Neural progenitor cell (in vitro differentiated cells): ENCODE measurements at places on chromosomes 12 and 14.

GRCh38 chr14:70080076-70080475 lies 108.7 kb downstream of the SLC8A3 start:
- DNase-seq, result no peak

DNA sequence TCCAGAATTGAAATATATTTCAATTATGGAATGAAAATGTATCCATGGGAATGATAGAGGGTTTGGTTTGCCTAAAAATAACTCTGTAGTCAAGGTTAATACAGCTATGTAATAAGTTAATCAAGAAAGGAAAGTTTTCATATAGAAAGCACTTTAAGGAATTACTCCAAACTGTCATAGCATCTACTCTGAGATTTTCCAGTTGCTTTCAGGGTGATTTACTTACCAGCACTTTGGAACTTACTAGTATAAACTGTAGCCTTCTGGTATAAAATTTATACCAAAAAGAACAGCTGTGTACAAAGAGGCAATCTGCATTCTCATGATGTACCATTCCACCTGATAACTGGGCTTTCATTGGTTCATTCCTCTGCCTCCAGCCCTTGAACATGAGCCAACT lies 87.1 kb downstream of the ARF6 start:
- DNase-seq, result no peak

DNA sequence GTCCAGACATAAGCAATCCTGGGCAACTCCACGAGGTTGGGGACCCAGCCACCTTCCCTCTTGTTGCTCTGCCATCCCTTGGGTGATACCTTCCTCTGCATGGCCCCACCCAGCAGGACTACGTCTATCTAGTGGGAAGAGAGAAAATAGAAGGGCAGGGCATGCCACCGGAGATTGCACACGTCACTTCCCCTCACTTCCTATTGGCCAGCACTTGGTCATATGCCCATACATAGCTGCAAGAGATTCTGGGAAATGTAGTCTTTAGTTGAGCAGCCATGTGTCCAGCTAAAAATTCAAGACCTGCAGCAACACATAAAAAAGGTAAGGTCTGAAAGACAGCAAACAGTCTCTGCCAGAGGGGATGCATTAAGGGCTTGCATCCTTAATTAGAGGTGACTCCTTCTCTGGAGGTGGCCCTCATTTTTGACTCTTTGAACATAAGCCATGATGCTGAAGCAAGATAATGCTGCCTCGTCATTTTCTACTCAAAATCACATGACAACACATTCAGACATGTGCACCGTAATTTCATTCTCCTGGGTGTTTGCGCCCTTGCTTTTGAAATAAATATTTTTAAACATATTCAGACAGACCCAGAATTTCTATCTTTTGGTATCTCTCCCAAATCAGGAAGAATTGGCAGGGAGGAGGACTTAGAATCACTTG lies 91.8 kb upstream of the PWP1 start:
- no peak for DNase-seq

- no peak for DNase-seq
Measured at GRCh38 chr12:14962797-14963196, 1.4 kb upstream of the ARHGDIB start.

DNA sequence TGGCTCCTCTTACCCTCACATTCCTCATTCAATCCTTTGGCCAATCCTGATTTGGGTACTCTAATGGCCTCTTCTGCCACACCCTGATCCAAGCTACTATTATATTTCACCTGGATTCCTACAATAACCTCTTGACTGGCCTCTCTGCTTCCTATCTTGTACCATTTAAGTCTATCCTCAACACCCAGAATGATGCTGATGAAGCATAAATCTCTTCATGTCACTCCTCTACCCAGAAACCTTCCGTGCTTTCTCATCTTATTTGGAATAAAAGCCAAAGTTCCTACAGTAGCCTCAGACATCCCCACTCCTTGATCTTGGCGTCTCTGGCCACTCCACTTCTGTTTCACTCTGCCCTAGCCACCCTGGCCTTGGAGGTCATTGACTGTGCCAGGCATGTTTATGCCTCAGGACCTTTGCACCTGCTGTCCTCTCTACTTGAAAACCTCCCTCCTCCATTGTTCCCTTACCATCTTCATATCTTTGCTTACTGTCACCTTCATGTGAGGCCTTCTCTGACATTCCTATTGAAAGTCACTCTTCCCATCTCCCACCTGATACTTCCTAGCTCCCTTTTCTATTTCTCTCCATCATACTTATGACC lies 46.4 kb upstream of the NRXN3 start:
- no peak for DNase-seq

DNA sequence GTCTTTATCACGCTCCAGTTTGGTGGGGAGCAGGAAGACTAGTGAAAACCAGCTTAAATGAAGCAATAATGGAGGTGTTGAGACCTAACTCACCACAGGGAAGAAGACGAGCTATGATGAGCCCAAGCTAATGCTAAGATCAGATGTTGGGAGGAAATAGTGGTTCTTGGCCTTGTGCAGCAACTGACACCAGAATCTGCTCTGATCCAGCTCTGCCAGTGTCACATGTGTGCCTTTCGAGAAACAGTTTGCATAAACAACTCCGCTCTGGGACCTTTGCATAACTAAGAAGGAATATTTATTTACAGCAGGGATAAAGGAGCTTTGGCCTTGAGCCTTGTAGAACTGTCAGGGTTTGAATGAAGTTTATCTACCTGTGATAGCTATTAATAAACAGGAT lies 369.4 kb upstream of the CCDC196 start:
- DNase-seq, result no peak

DNA sequence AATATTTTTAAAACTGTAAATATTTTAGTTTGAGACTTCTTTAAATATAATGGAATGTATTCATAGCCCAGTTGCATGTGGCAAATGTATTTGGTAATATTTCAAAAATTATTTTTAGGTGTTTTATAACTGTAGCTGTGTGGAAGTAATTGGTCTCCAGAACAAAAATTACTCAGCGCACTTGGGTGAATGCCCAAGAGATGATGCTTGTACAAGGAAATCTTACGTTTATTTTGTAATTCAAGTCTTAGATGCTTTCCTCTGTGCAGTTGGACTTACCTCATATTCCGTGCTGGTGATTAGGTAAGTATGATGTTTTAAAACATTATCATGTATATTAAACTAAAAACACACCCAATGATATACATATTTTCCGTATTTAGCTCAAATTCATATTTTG lies 76.7 kb upstream of the SLCO1B1 start:
- DNase-seq, result no peak

DNA sequence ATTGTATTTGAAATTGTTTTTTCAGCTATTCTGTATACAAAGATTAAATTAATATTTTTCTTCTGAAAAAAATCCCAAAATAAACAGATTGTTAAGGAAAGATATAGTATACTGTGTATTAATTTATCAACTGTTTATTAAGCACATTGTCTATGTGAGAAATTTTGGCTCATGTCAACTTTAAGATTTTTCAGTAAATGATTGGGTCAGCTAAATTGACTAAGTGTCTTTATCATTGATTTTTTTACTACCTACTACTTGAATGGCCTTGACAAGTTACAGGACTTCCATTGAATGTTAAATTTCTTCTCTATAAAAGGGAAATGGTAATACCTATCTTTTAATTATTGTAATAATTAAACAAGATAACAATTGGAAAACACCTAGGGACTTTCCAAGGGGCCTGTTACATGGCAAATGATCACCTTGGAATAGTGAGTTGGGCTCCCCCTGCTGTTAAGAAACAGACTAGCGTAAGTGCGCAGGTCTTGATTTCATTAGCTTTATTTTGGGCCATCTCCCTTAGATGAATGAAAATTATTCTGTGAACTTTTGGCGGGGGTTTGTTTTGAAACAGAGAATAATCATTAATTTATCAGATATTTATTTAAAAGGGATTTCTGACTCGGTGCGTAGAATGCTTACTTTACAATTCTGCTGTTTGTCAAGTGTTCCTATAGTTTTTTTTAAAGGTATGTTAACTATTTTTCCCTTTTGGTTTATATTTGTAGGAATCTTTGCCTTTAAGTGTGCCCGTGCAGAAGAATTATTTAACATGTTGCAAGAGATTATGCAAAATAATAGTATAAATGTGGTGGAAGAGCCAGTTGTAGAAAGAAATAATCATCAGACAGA lies 14.5 kb upstream of the CCT2 start:
- peak; percentile 82 for DNase-seq

GRCh38 chr12:805022-805632 lies 52.7 kb downstream of the WNK1 start:
- DNase-seq, result no peak

- DNase-seq, result no peak
Measured at GRCh38 chr14:77009014-77009413, 19.5 kb downstream of the IRF2BPL start.

- no peak for DNase-seq
Measured at GRCh38 chr14:92392711-92393110, 69.7 kb downstream of the SLC24A4 start.

- DNase-seq, result no peak
Measured at GRCh38 chr12:12191008-12191407, 75.8 kb downstream of the LRP6 start.

DNA sequence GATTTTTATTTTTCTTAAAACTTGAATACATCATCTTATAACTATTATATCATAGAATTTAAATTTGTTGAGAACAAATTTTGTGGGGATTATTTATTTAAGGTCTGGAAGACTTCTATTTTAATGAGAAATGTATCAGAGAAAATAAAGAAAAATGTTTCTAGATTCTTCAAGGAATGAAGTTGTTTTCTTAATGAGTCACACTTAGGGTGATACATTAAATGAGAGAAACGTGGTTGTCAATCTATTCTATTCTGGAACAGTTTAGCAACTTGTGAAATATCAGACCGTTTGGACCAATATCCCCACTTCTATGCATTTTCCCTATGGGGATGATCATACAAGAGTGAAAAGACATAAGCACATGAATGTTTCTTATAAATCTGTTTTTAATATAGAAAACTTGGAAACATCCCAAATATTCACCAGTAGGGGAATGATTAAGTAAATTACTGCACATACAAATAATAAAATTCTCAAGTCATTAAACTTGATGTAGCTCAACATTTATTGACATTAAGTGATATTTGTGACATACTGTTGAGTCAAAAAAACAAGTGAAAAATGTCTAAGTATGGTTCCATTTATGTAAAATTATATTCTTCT lies 88.5 kb downstream of the E2F7 start:
- no peak for DNase-seq

GRCh38 chr14:68576496-68577244 lies 216.2 kb downstream of the ZFP36L1 start:
- no peak for DNase-seq

DNA sequence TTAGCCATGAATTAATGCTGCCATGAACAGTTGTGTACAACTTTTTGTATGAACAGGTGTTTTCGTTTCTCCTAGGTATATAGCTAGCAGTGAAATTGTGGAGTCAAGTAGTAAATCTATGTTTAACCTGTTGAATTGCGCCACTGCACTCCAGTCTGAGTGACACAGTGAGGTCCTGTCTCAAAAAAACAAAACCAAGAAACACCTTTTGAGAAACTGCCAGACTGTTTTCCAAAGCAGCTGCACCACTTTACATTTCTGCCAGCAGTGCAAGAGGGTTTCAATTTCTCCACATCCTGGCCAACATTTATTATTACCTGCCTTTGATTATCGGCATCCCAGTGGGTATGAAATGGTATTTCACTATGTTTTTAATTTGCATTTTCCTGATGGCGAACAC lies 3.3 kb upstream of the PLEKHG3 start:
- no peak for DNase-seq

GRCh38 chr14:77011245-77011644 lies 17.3 kb downstream of the IRF2BPL start:
- no peak for DNase-seq

- peak; percentile 66 for DNase-seq
Measured at GRCh38 chr14:32201816-32202490, at the start of gene RNU6-7. Gene RNU6-7, plus strand, starts transcription at chr14:32202045.

DNA sequence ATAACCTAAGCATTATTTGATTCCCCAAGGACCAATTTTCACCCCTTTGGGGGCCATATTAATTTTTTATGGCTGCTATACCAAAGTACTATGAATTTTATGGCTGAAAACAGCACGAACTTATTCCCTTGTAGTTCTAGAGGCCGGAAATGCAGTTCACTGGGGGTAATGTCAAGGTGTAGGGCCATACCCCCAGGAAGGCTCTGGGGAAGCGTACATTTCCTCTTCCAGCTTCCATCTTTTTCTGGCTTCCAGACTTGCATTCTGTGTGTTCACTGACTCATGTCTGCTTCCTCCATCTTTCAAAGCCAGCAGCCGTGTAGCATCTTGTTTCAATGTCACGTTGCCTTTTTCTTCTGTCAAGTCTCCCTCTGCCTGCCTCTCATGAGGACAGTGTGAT lies 133.5 kb downstream of the BICD1 start:
- no peak for DNase-seq

GRCh38 chr14:74792249-74793039 lies 29.3 kb downstream of the YLPM1 start:
- DNase-seq, result no peak

- no peak for DNase-seq
Measured at GRCh38 chr12:56980268-56980667, 22.9 kb upstream of the RDH16 start.
